ENCODE measurements at places on chromosomes 1 and 21.

GRCh38 chr1:46369542-46370213 lies 24.4 kb upstream of the FAAH start:
- DNase-seq = no peak

DNA sequence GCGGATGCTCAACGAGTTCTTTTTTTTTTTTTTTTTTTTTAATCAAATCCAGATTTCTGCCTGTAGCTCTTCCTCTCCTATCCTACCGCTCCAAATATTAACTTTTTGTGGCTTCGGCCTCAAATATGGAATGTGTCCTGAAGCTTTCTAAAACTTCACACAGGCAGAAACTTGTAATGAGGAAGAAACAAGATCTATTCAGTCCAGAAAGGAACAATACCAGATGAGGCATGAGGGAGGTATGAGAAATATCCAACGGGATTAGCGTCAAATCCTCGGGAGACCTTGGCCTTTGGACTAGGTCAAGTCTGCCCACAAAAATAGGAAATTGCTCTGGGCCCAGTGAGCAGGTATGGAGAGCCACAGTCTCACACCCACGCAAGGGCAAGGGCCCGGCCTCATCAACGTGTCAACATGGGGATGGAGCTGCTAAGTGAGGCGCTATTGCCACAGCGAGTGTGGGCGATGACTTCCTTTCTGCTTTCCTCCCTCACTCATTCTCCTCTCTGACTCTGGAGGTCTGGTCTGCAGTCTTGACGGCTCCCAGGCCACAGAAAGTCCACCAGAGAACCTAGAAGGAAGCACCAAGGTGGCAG lies 66.6 kb downstream of the BCAR3 start:
- DNase-seq = peak; percentile 72

- no peak for DNase-seq
These were observed 920 bp downstream of the MTHFR start for GRCh38 chr1:11804666-11805421.

- DNase-seq = no peak
These were observed 16.9 kb downstream of the AGO1 start for GRCh38 chr1:35899941-35900340.

DNA sequence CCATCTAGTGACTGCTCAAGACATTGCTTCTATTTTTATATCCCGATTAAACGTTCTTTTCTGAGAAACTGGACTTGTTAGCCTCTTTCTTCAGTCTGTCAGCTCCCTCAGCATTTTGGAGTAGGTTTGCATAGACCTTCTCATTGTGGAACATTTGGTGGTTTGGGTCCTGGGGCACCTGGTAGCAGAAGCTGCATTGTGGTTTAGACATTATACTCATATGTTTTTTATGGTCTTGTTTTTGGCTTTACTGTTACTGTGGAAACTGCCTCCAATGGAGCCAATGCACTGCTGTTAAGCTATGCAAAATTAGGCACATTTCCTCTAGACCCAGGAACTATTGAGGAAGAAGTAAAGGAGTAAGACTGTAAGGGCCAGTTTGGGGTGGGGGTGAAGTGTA lies 36.7 kb upstream of the LRRC8B start:
- no peak for DNase-seq

GRCh38 chr1:58568271-58568860 lies 8.7 kb downstream of the TACSTD2 start:
- DNase-seq = no peak

DNA sequence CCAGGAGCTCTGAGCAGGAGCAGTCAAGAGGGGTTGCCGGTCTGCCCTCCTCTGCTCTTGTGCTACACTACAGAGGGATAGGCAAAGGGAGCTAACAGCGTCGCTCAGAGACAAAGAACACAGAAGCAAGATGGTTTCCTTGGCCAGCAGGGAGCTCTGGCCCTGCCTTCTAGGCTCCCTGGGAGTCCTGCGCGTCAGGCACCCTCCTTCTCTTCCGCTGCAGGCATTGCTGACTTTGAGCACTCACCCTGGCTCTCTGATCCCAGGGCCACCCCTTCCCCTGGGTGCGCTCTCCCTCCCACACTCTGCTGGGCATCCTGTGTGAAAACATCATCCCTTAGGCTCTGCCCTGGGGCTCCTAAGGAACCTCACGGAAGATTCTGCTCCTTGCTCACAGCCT lies 489 bp downstream of the TNNI1 start:
- no peak for DNase-seq

- no peak for DNase-seq
These were observed 96.9 kb downstream of the PAPPA2 start for GRCh38 chr1:176559878-176560277.

- DNase-seq = no peak
These were observed 262.4 kb downstream of the ST6GALNAC3 start for GRCh38 chr1:76336931-76337371.

- DNase-seq = peak; percentile 24
These were observed 69.1 kb upstream of the ABCG1 start for GRCh38 chr21:42149656-42150473.

GRCh38 chr21:39217356-39218081 lies 34.3 kb upstream of the PSMG1 start:
- DNase-seq = no peak

Measured in activated T-cell treated with anti-CD3 and anti-CD28 coated beads, Interleukin-2, amount 50 U/mL, for 24 hours (primary cell).